GF-D8 (cell line): ENCODE measurements at places on chromosomes 5 and 9.

- DNase-seq, result peak; percentile 7
These were observed 87.5 kb downstream of the SECISBP2 start for GRCh38 chr9:89405826-89406225.

GRCh38 chr9:71680189-71680980 lies 87.9 kb downstream of the CEMIP2 start:
- no peak for DNase-seq

- DNase-seq, result no peak
These were observed 19.1 kb downstream of the GLRA1 start for GRCh38 chr5:151905557-151905961.

DNA sequence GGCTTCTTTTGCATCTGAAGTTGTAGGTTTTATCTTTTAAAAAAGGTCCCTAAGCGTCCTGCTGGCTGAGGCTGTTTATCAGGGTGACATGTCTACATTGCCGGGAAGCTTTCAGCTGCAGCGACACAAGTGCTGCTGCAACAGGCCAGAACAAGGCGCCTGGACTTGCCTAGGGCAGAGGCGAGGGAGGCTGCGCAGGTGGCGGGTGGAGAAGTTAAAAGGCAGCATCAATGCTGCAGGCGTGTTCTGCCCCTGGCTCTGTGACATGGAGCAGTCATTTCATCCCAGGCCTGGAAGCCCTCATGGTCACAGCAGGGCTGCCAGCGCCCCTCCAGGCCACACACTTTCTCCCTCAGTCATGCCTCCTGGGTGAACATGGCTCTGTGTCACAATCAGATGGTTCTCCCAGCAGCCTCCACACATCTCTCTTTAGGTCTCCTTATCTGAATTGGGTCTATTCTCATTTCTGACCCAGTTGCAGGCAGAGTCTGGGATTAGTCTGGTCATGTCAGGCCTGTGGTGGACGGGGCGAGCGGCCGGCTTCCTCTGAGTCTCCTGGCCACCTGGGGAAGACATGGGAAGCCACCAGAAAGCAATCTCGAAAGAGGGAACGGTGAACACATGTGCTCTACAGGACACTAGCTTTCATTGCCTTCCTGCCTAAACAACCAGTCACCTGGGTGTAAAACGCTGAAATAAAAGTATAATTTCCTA lies 41.3 kb downstream of the IRX2 start:
- no peak for DNase-seq

DNA sequence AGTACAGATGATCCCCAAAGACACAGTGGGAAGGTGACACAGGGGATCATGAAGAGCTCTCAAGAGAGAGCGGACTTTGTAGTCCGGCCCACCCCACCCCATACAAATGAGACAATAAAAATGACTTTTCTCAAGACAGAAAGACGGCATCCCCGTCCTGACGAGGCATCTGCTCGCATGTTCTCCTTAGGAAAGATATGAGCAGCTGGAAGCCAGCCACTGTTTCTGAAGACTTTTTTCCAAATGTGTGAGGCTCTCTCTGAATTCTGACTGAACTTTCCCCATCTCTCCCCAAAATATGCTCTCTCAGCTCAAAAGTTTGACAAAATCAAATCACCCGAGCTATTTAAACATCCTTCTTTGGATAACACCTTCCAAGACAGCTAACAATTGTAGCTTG lies 105.2 kb downstream of the RFK start:
- DNase-seq, result no peak

GRCh38 chr5:178240341-178240741 lies 7.7 kb upstream of the PHYKPL start:
- no peak for DNase-seq

DNA sequence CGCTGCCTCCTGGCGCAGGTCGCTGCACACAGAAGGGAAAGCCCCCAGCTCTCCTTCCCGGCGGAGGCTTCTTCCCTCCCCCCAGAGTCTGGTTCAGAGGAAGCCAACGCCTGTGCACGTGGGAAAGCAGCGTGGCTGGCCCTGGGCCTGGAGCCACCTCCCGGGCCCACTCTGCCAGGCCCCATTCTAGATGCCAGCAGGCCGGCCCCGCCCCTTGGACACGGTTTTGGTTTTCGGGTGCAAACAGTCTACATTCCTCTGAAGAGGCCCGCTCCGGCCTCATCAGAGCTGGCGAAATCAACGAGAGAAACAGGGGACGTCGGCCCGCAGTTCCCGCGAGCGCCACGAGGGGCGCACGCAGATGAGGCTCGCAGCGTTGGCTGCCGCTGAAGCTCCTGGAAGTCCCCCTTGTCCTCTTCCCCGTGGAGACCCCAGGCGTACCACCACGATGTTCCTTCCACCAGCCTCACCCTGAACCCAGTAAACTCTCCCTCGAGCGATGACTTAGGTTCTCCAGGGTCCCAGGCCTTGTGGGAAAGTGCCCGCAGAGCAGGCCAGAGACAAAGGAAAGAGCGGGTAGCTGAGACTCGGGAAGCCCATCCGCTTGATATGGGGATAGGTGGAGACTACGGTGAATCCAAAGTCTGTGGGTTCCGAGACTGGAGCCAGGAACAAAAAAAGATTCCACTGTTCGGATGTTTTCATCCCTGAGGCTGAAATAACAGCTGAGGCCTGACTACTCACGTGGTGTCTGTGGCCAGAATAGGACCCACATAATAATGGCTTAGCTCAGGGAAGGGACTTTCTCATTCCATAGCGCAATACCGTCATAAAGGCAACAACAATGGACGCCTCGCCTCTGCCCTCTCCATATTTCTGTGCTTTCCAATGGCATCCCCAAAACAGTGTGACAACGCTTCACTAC lies 64.2 kb downstream of the KLF4 start:
- no peak for DNase-seq

DNA sequence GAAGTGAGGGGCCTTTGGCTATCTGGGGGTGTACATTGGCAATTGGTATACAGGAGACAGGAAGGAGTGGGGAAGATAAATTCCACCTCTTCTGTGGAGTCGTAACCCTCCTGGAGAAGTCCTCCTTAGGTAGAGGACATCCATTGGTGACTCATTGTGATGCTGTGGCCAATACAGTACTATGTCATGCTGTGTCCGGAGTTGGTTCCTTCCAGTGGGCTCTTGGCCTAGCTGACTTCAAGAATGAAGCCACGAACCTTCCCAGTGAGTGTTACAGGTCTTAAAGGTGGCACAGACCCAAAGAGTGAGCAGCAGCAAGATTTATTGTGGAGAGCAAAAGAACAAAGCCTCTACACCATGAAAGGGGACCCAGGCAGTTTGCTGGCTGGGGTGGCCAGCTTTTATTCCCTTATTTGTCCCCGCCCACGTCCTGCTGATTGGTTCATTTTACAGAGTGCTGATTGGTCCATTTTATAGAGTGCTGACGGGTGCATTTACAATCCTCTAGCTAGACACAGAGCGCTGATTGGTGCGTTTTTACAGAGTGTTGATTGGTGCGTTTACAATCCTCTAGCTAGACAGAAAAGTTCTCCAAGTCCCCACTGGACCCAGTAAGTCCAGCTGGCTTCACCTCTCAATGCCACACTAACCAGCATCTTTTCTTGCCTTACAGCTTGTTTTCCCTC lies 37.3 kb upstream of the FBP1 start:
- DNase-seq, result no peak
